ENCODE measurements at places on chromosomes 5 and 9.

- no peak for DNase-seq
Observed at GRCh38 chr5:17114715-17115599, 102.5 kb upstream of the BASP1 start.

GRCh38 chr5:139410121-139410992 is 6.5 kb upstream of the SPATA24 start:
- DNase-seq: no peak

DNA sequence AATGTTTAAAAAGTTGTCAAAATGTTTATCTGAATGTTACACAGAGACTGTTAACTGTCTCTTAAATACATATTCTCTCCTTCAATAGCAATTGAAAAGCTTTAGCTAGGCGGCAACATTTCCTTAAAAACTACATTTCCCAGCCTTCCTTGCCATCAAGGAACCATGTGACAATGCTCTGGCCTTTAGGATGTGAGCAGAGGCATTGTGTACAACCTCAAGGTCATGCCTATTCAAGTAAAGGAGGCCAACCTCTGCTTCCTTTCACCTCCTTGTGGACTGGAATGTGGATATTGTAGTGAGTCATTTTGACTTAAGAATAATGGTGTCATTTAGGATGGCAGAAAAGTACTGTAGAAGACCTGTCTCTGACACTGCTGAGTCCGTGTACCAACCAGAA is 23.7 kb upstream of the MROH2B start:
- no peak for DNase-seq

DNA sequence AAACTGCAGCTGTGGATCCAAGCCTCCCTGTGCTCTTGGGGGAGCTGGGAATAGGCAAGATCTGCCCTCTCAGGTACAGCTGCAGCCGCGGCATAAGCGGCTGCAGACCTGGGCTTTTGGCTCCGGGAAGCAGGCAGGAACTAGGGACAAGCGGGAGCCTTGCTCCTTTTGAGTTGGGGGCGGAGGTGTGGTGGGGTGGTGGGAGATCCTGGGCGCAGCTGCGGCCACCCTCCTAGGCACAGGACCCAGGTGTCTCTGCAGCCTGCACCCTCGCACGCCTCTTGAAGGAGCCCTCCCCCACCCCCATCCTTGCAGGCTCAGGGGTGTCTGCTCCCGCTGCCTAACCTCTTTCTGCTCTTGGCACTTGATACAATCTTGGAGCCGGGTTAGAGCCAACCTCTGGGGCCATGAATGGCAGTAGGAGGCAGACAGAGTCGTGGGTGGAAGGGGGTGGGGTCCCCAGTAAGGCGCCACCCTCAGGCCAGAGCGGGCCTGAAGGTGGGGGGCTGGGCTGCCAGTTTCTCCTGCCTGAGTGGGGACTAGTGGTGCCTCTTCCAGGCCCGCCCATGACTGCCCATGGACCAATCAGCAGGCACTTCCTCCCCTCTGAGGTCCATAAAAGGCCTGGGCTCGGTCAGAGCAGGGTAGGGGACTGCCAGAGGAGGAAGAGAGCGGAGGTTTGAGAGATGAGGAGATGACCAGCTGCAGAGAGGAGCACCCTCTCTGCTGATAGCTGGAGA is 267.6 kb upstream of the TNC start:
- DNase-seq: no peak

- no peak for DNase-seq
Observed at GRCh38 chr9:97919217-97919813, 3.0 kb downstream of the TRMO start.

DNA sequence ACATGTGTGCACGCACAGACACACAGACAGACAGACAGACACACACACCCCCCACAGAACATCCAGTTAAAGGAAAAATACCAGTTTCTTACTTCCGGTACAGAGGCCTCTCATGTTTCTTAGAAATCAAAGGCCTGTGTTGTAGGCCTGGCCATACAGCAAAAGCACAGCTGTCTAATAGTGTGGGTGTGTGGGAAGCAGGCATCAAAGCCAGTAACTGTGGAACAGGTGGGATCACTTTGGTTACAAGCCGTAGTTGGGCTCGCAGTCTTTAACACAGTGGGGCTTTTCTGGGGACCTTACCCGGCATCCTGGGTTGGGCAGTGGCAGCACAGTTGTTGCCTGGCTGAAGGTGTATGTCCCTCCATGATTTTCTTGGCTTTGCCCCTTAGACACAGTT is 55.2 kb downstream of the FBXL7 start:
- DNase-seq: no peak

DNA sequence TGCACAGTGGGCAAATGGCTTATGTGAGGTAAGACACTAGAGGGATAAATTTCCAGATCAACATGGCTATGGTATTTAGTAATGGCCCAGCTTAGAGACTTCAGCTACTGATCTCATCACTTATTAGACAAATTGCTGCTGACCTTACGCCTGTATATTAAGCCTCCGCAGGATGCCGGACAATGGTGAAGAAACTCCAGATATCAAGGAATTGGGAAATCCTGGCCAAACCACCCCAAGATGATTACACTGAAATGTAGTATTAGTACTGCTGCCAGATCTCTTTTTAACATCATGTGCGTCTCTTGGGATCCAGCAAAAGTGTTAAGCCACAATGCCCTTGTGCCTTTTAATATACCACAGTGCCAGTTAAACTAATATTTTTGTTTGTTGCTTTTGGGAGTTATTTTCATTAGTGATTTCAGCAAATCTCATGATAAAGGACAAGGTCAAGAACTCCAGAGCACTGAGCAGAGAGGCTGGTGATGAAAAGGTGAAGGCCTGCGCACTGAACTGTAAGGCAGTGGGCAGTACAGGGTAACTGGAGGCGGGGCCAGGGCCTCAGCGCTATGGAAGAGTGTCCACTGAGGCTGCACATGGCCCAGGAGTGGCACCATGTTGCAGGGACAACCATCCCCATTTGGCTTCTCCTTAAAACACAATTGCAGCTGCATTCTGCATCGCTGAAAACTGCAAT is 32.5 kb downstream of the TSTD2 start:
- no peak for DNase-seq

DNA sequence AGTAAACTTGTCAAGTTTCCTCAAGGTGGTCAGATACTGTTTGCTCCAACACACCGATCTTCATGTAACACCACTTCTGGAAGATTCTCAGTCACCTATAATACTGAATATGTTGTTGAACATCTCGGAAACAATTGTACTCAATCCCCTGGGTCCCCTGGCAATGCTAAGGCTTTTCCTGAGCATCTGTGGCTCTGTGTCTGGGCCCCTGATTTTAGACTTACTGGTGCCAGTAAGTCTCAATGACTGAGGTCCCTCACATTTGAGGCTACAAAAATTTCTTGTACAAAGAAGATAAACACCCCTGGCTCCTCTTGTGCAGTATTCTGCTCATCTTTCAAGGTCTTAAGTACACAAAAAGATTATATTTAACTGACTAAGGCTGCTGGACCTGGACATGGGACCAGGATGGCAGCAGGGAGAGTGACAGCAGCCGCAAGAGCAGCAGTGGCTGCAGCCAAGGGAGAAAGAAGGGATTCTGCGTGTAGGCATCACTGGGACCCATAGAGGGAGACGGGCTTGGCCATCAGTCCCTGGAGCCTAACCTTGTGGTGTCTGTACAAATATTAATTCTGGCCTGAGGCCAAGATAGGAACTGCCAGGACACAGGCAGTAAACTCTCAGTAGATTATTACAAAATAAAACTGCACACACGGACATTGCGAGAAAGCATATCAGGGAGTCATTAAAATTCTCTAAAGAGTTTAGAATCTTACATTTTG is 49.0 kb upstream of the TNPO1 start:
- no peak for DNase-seq

- no peak for DNase-seq
Observed at GRCh38 chr5:174601946-174602345, 122.4 kb upstream of the MSX2 start.
